Fibroblast of lung (primary cell): ENCODE measurements at places on chromosomes 2 and 18. TPM values are rescaled to one million over a fixed set of nuclear protein-coding genes. Genes with fewer than 3 reads are reported as not detected.

CHRNA1 gene
- 0.33 TPM in 1 of 2 replicates, not detected in the other for total RNA-seq

LPIN1 gene
- total RNA-seq = 149 and 205 TPM in 2 replicates

UCN gene
- 1.2 and 1.3 TPM in 2 replicates for total RNA-seq

CLEC4F gene
- total RNA-seq = not detected in 2 replicates

GREB1L gene
- 0.26 and 0.33 TPM in 2 replicates for total RNA-seq

UGT1A3 gene
- total RNA-seq = not detected in 2 replicates

OTOF gene
- total RNA-seq = not detected in 2 replicates

NFU1 gene
- 50.1 and 57.3 TPM in 2 replicates for total RNA-seq

SCYGR4 gene
- total RNA-seq = not detected in 2 replicates

B4GALT6 gene
- total RNA-seq = 1.3 and 1.5 TPM in 2 replicates

INPP5D gene
- 0.33 and 0.51 TPM in 2 replicates for total RNA-seq
